Kidney capillary endothelial cell (primary cell): ENCODE measurements at places on chromosomes 4 and X.

DNA sequence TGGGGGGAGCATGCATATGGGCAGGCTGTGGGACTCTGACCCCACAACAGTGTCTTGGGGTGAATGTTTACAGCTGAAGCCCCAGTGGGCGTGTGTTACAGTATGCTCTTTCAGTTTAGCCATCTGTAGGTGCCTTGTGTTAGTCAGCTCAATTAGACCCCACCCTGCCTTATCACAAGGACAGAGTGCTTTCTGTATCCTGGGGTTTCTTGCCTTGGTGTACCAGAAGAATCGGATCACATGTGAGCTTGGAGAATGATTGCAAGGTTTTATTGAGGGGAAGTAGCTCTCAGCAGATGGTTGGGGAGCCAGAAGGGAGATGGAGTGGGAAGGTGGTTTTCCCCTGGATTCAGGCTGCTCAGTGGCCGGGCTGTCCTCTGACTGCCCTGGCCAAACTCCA, 27.3 kb downstream of the SH3BGRL start:
- DNase-seq: no peak

GRCh38 chrX:24838629-24839028, 144.9 kb downstream of the POLA1 start:
- DNase-seq: peak; percentile 11

DNA sequence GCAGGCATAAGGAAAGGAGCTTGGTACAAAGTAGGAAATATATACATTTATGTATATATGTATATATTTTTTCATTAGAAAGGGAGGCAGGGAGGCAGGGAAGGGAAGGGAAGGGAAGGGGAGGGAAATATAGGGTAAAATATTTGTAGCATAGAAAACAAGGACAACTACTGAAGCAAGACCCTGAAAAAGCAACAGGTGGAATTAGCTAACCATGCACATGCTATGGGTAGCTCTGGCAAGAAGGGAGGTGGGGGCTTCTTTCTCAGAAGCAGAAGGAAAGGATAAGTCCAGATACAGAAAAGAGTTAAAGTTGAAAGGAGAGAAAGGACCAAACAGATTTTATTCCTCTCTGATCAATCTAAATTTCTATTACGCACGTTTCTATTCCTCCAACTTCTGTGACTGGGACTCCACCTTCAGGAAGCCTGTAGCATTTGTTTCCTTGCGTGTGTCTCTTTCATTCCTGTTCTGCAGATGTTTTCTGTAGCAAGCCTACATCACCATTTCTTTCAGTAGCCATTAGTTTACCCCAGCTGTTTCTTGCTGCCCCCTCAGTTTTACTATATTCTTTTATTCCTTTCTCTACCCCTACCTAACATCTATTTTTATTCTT, 82.9 kb downstream of the OR13H1 start:
- DNase-seq: no peak

DNA sequence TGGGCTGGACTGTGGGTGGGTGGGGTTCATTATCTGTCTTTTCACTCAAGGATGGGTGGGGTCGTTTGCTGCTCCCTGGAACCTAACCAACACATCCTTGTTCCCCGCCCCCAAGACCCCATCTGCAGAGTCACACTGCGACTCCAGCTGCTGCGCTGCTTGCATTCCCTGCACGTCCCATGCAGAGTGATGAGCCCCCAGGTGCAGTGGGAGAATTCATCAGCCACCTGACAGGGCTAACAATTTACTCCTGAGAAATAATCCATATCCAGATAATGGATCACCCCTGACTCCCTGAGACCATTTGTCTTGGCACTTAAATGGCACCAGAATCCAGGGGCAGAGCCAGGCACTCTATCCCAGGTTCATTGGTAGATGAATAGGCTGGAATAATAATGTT, 12.4 kb upstream of the ARHGAP36 start:
- no peak for DNase-seq

DNA sequence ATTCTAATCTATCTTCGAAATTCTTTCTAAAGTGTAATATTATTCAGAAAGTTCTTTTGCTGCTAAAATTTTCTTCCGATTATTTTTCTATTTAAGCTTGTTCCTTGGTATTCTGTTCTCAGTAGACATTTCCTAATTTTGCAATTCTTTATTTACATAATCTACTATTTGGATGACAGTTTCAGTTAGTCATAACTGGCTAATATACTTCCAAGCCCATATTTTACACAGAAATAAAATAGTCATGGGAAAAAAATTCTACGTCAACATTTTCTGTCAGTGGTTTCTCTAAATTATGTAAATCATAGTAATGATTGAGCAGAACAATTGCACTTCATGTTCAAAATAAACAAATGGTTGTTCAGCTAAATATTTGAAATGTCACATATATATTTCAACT, 178.0 kb upstream of the ANKRD50 start:
- DNase-seq: no peak
